Pulmonary artery endothelial cell (primary cell): ENCODE measurements at places on chromosomes 5 and 9. TPM values are rescaled to one million over a fixed set of nuclear protein-coding genes. Genes with fewer than 3 reads are reported as not detected.

Gene CAVIN4
- total RNA-seq: 1.1 and 1.4 TPM in 2 replicates

Gene ADAM19
- 8.9 and 33.2 TPM in 2 replicates for total RNA-seq

Gene ZDHHC11
- 0.13 and 1.6 TPM in 2 replicates for total RNA-seq

Gene WNK2
- total RNA-seq: not detected in 2 replicates

Gene FOXD4
- 0.13 and 0.14 TPM in 2 replicates for total RNA-seq

Gene TTC23L
- total RNA-seq: under 0.01 and 0.04 TPM in 2 replicates

Gene PDE8B
- not detected in 2 replicates for total RNA-seq

Gene FOXI1
- total RNA-seq: not detected in 2 replicates

Gene ISL1
- total RNA-seq: not detected in 2 replicates

Gene PRELID1
- total RNA-seq: 144 and 147 TPM in 2 replicates

Gene DROSHA
- total RNA-seq: 42.9 and 57.3 TPM in 2 replicates

Gene CCL21
- total RNA-seq: not detected in 2 replicates

Gene PCDHGA11
- 8.7 and 11.1 TPM in 2 replicates for total RNA-seq

Gene SPDL1
- total RNA-seq: 18.5 and 34.1 TPM in 2 replicates

Gene KCNIP1
- not detected in 2 replicates for total RNA-seq

Gene GABRB2
- total RNA-seq: not detected in 2 replicates

Gene PRSS3
- total RNA-seq: 20.3 and 30.8 TPM in 2 replicates

Gene ZNF484
- 10.0 and 16.1 TPM in 2 replicates for total RNA-seq

Gene HAVCR1
- total RNA-seq: not detected in 2 replicates

Gene LPAR1
- 0.04 and 0.07 TPM in 2 replicates for total RNA-seq

Gene ITK
- total RNA-seq: not detected in 2 replicates

Gene WDR31
- total RNA-seq: 1.0 and 1.4 TPM in 2 replicates

Gene CCDC152
- 1.1 and 3.7 TPM in 2 replicates for total RNA-seq
